Stimulated activated naive CD4-positive, alpha-beta T cell treated with Interleukin-2 at 50 U/mL for 16 hours (primary cell): ENCODE measurements at places on chromosomes 6 and 20.

DNA sequence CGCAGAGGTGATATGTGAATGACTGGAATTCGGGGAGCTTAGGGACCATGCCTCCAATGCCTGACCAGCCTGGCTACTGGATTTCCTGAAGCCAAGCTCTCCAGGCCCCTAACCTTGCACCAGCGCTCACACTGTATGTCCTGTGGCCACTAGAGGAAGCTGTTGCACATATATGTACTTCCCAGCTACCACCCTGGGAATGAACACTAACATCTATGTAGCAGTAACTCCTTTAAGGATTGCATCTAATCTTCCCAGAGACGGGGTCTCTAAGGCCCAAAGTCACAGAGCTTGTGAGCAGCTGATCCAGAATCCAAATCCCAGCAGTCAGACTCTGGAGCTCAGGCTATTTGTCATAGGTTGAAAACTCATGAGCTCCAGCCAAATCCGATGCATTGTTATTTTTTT, 20.4 kb upstream of the BPIFB1 start:
- DNase-seq = no peak

DNA sequence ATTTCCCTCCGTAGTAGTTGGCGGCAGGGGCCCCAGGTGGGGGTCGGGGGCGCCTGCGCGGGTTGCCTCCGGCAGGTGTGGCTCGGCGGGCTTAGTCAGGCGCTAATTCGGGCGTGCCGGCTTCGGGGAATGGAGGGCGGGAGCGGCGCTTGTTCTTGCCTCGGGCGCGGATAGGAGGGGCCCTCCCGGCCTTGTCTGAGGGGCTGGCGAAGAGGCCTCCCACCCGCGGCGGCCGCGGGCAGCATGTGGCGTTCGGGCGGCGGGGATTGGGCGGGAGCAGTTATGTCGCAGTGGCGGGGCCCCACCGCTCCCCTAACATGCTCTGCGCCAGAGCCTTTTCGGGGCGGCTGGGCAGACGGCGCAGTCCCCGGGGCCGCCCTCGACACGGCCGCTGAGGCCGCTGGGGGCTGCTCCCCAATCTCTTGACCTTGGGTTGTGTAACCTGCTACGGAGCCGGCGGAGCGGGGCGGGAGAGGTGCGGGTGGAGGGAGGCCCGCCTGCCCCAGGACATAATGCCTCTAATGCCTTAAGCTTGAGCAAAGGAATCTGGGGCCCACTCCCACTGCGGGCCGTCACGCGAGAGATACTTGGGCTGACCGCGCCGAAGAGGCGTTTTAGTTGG, 1.1 kb downstream of the AMD1 start:
- peak; percentile 61 for DNase-seq

- peak; percentile 12 for DNase-seq
These were observed 35.4 kb upstream of the E2F3 start for GRCh38 chr6:20366082-20366830.

DNA sequence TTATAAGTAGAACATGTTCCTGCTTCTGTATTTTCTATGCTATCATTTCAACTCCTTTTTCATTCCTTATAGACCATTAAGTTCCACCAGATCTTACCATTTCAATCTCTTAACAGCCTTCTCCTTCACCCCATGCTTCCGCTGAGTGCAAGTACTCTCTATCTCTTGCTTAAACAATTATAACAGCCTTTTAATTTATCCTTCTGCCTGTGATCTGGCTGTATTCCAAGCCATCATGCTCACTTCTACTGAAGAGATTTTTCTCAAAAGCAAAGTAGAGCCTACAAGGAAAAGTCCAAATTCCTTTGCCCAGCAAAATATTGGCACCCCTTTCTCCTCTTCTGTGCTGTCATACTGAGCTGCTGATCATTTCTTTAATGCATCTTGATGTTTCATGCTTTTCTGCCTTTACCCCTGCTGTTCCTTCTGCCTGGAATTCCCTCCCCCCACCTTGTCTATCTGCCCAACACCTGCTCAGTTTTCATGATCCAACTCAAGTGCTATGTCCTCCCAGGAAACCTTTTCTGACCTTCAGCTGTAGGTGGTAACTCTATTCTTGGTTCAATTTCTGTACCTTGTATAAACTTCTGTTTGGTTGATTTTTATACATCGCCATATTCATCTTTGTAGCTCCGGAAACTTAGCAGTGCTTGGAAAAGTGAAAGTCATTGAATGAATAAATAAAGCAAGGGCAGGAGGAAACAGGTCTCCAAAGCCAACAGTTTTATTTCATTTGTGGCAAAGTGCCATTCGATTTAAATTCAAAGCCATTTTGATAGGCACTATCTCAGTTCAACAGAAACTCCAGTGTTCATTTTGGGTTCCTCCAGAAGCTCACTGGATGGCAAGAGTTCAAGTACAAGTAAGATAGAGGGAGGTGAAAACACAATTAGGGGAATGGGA, 10.5 kb upstream of the BMP2 start:
- no peak for DNase-seq

DNA sequence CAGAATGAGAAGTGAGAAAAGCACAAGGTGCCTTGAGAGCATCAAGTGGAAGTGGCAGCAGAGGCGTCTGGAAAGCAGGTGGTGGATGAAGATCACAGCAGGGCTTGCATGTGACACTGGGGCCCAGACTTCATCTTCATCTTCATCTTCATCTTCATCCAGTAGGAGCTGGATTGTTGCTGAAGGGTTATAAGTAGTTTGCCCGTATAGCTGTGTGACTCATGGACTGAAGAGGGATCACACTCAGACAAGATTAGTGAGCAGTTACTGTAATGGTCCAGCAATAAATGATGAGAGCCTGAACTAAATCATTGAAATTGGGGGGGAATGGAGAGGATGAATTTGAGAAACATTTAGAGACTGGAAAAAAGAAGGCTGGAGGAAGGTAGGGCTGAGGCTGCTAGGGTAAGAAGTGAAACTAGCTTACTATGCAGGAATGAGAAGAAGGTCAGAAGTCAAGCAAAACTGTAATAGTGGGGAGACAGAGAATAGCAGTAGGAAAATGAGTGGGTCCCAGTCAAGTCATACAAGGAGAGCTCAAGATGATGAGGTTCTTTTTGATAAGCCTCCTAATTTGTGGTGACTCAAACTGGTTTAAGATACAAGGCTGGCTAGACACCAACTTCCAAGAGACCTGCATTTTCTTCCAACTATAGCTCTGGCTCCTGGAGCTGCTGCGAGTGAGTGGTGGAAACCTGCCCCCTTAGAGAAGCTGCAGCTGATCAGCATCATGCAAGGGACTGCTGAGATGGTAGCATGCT, 92.3 kb upstream of the BEND6 start:
- DNase-seq = no peak

DNA sequence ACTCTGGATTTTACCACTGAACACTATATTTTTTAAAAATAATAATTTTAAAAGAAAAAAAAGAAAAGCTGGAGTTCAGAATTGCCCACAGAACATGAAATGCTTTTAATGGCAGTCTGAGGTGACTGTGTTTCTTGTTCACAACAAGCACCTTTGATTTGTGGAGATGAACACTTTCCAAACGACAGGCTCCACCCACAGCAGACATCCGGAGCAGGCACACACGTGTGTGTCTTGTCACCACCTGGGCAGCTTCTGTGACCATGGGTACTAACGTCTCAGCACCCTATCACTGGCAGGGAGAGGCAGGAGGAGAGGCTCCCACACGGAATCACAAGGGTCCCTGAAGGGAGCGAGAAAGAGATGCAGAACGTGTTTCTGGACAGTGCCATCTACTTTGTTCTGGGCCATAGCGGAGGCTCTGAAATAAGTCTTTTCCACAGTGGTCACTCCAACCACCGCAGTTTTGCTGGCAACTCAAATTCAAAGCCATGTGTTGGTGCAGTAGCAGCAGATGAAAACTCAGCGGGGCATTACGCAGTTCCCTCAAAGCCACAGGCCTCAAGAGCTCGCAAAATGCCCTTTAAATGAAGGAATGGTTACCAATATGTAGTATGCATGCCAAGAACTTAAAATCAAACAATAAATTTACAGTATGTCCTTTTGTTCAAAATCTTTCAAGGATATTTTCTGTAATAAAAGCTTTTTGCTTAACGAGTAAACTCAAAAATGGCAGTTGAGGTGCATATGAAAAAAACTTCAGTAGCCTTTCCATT, 242.2 kb downstream of the FOXC1 start:
- DNase-seq = no peak

DNA sequence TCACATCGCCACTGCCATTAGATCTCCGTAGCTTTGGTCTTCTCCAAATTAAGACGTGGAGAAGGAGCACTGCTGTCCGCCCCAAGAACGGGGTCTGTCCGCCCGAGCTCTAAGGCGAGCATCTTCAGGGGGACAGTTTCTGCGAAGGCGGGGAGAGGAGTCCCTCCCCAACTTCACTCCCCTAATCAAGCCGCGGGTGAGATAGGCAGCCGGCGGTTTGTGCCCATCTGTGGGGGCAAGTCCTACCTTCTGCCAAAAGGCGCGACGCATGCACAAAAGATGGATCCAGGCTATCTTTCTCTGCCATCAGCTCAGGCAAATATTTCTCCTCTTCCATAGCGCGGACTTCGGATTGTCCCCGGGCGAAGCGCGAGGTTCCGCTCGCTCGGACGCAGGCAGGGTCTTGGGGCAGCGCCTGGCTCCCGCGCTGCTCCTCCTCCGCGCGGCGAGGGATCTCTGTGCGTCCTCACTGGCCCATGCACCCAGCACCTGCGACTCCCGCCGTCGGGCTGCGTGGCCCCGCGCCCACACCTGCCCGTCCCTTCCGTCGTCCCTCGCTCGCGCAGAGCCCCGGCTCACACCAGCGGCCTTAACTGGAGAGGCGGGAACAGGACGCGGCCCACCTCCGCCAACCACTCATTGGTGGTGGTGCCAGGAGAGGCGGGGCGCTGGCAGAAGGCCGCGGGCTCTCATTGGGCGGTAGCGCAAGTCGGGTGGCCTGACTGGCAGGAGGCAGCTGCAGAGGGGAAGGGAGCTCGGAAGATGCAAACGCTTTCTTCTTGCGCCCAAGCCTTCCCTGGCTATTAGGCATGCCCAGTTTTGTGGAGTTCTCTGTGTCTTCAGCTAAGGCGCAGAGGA, at the start of gene KHDRBS2:
KHDRBS2 (minus strand) TSS at position 614 of the 858 bp plus-strand sequence.
- DNase-seq = no peak

- no peak for DNase-seq
These were observed 338.1 kb downstream of the SYNE1 start for GRCh38 chr6:152298848-152299735.

GRCh38 chr6:109087661-109088264, 6.9 kb downstream of the SESN1 start:
- no peak for DNase-seq

- no peak for DNase-seq
These were observed 31.8 kb downstream of the MYB start for GRCh38 chr6:135212935-135213334.

DNA sequence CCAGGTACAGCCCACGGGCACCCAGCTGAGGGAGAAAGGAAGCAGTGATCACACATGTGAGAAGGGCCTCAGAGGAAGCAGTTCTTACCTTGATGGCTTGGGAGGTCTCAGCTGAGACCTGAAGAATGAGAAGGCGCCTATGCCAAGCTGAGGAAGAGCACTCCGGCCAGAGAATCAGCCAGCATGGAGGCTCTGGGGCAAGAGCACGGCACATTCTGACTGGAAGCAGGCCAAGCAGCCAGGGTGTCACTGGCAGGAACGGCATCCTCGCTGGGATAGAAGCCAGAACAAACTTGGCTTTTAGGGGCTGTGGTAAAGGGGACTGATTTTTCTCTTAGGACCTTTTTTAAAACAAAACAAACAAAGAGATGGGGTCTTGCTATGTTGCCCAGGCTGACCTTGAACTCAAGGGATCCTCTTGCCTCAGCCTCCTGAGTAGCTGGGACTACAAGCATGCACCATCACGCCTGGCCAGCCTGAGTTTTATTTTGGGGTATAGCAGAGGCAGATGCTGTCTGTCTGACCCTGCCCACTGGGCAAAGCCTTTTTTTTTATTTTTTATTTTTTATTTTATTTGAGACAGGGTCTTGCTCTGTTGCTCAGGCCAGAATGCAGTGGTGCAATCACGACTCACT, 17.6 kb downstream of the GHRH start:
- DNase-seq = no peak

- no peak for DNase-seq
These were observed 216.7 kb downstream of the ZDHHC14 start for GRCh38 chr6:157597461-157598312.

DNA sequence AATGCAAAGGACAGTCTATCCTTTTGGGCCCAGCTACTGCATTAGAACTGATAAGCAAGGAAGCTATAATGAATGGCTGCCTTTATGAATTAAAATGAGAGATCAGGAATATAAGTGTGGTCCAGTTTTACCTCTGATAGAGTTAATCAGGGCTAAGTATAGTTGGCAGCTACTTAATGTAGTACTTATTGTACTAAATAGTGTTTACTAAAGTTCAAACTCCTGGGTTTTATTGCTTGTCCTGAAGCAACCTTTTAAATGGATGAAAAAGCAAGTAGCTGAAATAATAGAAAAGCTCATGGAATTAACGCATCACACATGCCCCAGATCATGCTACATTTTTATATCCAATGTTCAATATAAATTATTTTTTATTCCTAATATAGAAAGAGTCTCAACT, 5.3 kb downstream of the TRMT11 start:
- DNase-seq = no peak

DNA sequence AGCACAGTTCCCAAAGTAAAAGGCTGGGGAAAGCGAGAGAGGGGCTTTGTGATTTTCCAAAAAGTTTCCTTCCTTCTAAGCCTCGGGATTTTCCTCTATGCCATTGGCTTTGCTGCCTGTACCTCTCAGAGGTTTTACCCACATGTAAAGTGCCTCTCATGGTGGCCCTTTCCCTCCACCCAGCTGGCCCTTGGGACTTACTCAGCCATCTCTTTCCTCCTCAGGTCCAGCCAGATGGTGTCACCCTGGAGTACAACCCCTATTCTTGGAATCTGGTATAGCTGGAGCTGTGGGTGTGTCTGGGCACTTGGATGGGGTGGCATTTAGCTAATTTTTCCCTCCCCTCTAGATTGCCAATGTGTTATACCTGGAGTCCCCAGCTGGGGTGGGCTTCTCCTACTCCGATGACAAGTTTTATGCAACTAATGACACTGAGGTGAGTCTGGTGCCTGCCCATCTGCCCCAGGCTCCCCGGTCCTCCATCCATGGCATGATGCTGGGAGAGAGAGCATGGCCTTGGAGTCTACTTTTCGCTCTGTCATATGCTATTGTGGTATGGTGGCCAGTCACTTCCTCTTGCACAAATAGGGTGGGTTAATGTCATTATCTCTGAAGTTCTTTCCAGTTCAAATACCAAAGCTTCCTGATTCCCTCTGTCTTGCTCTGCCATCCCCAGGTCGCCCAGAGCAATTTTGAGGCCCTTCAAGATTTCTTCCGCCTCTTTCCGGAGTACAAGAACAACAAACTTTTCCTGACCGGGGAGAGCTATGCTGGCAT, 1.1 kb downstream of the CTSA start:
- no peak for DNase-seq

GRCh38 chr6:7106215-7106751, 1.5 kb upstream of the RREB1 start:
- no peak for DNase-seq

DNA sequence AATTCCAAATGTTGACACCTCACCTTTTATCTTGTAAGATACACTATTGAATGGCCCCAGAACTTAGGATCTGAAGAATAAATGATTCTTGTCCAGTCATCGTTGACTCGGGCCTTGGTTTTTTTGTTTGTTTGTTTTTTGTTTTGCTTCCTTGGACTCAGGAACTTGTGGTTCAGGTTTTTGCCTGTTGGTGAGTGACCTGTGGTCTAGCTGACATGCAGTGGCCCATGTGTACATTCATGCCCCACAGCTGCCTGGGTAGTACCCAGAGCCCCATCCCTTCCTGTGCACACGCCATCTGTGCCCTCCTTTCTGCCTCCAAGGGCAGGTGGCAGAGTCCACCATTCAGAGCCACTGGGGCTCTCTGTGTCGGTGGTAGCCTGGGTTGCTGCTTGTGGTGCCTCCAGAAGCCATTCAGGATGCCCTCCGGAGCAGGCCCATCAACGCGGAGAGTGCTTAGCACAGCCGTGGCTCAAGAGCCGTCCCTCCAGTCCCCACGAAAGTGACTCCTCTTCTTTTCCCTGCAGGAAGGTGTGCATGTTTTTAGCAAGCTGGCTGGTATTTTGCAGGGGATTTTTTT, 85.9 kb downstream of the SYNJ2 start:
- no peak for DNase-seq
